GOT3 (cell line): ENCODE measurements at places on chromosomes 12 and 14.

- DNase-seq: no peak
These were observed 41.7 kb downstream of the SUSD6 start for GRCh38 chr14:69652942-69653684.

DNA sequence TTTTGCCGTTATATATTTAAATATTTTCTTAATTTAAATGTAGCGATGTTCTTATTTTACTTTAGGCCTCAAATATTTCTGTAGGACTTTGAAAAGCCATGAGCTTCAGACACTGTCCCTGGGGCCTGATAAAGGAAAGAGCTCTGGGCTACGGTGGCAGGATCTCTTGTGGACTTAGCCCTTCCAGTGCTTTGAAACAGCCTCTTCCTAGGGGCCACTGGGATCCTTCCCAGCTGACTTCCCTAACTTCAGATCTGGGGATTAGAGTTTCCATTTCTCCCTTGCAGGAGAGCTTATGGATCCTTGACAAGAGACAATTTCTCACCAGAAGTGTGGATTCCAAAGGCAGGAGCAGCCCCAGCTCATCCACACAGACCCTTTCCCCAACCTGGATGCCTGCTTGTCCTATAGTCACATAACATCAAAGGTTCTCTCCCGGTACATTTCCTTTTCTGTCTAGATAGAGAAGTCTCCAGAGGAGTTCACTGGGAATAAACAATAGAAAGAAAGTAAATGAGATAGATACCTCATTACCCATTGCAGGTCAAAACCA lies 221.4 kb downstream of the TTC6 start:
- DNase-seq: no peak

DNA sequence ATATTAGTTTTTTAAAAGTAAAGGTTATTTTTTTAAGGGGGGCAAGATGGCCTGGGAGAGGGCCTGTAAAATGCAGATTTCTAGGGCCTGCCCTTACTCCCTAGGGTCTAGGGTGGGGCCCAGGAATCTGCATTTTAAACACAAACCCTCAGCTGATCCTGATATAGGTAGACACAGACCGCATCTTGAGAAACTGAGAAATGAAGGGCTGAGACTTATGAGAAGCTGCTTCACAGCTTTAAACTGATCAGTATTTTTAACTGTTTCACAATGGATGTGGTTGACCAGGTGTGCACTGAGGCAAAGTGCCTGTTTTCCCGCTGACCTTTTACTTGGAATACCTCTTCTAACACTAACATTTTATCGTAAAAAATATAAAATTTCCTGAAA lies 84.0 kb downstream of the CCDC88C start:
- DNase-seq: no peak

DNA sequence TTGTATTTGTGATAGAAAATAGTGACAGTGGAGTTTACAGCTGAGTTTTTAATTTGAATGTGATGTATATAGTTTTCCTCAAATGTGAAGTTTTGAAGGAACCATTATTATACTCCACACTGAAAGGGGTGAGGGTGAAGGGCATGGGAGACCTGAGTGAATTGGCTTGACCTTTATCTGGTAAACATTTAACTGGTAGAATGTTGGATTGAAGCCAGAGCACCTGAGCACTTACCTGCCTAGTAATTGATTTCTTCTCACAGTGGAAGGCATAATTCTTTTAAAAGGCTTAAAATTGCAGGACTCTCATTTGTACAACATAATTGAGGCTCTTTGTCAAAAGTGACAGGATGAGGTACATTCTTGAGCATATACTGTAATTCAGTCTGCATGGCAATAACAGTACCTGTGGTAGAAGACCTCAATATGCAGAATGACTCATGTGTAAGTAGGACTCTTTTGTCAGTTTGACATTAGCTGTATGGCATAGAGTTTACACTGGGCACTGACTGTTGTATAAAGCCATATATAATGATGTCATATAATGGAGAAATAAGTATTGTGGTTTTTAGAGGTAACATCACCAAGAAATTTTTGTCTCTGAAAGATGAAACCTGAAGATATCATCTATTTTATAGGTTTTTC lies 309.6 kb downstream of the TMTC2 start:
- DNase-seq: no peak

- no peak for DNase-seq
These were observed 60.4 kb downstream of the TMTC3 start for GRCh38 chr12:88202500-88202899.

DNA sequence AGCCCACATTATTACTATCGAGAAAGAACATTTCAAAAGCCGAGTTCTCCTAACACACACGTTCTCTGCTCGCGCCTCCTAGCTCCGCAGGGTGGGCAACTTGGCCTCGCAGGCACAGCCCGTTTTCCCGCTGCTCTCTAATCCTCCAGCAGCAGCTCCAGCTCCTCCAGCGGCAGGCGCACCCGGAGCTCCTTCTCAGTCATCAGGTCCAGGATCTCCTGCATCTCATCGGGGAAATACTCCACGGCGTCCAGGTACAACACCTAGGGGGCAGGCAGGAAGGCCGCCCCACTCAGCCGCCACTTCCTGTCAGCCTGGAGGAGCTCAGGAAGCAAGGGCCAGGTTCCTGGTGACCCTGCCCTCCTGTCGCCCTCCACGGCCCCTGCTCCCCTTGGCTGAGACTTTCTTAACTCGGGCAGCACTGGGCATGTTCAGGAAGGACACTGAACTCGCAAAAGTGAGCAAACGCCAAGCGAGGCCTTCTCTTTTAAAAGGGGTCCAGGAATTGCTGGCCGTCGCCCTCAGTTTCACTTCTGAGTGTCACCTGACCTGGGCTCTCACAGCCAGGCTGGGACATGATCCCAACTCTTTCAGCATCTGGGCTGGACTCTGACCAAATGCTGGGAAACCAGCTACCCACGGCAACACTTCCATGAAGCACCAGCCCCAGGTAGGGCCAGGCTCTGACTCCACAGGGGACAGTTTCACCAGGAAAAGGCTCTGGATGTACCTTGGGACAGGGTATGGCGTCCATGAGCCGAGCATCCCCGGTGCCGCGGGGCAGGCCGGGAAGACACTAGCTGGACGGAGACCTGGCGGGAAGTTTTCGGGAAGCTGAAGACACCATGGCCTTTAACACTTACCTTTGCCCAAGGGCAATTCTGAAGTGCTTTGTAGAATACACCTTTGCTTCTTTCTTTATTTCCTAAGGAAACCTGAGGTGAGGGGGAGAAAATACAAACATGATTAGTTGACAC lies 22.1 kb downstream of the PSMC1 start:
- DNase-seq: no peak

DNA sequence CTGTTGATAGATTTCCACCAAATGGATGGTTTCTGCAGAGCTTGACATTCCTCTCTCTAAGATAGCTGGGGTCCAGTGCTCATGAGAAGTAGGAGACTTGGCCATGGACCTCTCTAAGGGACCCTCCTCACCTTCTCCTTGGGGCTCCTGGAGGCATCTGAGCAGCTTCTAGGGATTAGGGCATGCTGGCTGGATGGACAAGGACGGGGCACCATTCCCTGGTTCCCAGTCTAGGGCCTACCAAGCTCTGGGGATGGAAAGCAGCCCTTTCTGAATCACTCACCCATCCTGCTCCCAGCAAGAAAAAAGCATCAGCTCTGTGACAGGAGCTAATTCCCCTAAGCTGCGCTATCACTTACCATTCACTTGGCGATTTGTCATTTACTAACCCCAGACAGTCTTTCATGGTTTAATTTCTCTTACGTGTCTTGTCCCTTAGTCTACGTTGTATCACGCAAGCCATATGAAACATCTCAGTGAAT lies 39.5 kb downstream of the VWF start:
- no peak for DNase-seq

DNA sequence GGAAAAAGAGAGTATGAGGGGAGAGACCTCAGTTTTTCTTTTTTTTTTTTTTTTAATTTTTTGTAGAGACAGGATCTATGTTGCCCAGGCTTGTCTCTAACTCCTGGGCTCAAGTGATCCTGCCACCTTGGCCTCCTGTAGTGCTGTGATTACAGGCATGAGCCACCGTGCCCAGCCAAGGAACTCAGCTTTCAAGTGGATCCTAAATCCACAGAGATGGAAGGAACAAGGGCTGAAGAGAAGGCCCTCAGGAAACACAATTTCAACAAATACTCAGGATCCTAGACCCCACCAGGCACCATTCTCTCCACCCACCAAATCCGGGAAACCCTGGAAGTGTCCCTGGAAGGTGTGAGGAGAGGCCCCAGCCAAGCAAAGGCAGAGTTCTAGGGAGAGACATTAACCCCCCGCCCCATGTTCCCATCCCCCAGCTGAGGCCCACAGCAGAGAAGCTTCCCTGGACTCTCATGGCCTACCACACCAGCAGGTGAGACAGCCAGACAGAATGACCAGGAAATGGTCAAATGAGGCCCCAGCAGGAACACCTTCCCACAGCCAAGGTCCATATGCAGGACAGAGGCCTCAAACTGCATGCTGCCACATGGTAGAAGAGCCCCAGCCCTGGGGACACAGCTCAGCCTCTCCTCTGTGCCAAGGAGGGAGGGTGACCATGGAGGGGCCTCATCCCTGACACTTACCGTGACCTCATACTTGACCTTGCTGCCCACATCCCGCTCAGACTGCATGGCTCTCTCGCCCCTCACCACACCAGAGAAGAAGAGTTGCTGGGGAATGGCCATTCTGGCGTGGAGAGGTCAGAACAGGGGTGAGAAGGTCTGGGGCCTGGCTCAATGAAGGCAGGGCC lies 14.1 kb downstream of the ITGA7 start:
- no peak for DNase-seq

DNA sequence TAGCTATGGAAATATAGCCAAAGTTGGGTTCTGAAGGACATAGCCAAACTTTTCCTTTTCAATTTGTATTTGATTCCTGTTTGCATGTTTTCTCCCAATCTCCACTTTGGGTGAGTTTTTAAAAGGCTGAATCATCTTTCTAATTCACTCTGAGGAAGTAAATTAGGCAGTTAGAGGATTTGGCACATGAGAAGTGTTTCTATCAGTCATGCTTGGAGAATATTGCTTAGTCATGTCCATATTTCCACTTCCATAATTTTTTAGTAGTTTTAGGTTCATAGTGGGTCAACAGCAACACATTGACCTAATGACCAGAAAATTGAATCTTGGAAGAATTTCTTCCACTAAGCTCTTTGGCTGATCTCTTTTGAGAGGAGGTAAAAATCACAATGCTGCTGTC lies 21.8 kb downstream of the IRAK3 start:
- DNase-seq: no peak

GRCh38 chr12:94290353-94290752 lies 142.0 kb downstream of the PLXNC1 start:
- no peak for DNase-seq

GRCh38 chr12:52285172-52285745 lies 6.1 kb downstream of the KRT81 start:
- DNase-seq: no peak

DNA sequence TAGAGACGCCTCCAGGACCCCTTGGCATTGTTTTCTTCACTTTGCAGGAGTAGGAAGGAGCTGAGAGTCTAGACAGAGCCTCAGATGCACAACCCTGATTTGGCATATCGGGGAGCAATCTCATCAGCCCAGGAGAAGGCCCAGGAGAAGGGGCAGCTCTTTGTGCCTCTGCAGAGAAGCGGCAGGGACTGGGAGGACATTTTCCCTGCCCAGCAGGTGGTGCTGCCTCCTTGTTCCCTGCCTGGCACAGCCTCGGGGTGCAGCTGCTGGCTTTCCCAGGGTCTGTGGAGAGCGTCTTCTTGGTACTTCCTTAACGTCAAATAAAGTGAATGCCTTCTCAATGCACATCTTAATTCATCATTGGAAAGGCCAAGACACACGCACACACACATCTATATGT lies 419.5 kb downstream of the TMEM121 start:
- DNase-seq: no peak

DNA sequence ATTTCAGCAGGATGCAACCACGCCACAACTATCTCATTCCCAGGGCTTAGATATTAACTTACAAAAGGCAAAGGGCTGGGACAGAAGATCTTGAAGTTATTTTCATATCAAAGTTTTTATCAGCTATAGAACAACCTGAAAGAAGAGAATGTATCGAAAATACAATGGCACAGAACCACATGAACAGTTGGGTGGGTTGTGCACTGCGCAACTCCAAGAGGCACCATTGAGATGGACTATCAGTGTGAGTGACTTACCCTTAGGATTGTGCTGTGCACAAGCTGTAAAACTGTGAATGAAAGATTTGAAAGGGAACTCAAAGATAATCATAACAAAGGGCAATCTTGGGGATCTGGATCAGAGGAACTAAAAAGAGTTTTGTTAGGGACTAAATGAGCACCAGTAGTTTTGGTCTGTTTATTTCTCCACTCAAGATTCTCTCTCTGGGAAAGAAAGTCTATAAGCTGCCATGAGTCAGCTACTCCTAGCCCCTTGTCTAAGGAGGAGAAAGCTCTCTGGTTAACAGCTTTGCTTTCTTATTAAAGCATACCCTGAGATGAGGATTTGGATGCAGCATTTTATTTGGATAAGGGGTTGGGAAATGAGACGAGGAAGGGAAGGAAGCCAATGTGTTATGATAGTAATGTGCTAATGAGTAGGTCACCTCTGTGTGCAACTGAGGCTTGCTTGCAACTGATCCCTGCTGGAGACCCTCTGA lies 62.2 kb downstream of the TBX5 start:
- DNase-seq: no peak
